ENCODE measurements at places on chromosomes 12 and 14. TPM values are rescaled to one million over a fixed set of nuclear protein-coding genes. Genes with fewer than 3 reads are reported as not detected.

CD163L1 gene
- total RNA-seq: under 0.01 TPM

POLE2 gene
- 4.4 TPM for total RNA-seq

CFAP54 gene
- total RNA-seq: 3.2 TPM

INSM2 gene
- total RNA-seq: not detected

KRT80 gene
- 0.59 TPM for total RNA-seq
